Activated CD8-positive, alpha-beta memory T cell treated with anti-CD3 and anti-CD28 coated beads, Interleukin-2, amount 10 ng/mL, durations not matched to agents 7 days and 5 days (primary cell): ENCODE measurements at places on chromosomes 1 and 21. TPM values are rescaled to one million over a fixed set of nuclear protein-coding genes. Genes with fewer than 3 reads are reported as not detected.

DNA sequence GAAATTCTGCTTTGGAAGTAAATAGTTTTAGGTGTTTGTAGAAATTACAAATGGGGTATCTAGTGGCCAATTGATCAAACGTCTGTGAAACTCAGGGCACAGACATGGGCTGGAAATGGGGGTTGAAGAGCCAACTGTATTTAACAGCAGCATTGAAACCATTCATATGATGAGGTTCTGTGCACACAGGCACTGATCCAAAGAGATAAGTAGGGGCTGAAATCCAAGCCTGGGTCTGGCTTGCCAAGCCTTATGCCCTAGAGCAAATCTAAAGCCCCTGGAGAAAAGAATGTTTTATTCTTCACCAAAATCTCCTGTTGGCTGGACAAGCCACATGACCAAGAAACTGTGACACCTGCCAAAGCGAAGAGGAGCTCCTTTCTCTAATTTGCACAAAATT is 67.6 kb upstream of the ST6GALNAC5 start:
- no peak for DNase-seq

- DNase-seq = no peak
Observed at GRCh38 chr1:60872426-60873054, 209.8 kb upstream of the NFIA start.

DNA sequence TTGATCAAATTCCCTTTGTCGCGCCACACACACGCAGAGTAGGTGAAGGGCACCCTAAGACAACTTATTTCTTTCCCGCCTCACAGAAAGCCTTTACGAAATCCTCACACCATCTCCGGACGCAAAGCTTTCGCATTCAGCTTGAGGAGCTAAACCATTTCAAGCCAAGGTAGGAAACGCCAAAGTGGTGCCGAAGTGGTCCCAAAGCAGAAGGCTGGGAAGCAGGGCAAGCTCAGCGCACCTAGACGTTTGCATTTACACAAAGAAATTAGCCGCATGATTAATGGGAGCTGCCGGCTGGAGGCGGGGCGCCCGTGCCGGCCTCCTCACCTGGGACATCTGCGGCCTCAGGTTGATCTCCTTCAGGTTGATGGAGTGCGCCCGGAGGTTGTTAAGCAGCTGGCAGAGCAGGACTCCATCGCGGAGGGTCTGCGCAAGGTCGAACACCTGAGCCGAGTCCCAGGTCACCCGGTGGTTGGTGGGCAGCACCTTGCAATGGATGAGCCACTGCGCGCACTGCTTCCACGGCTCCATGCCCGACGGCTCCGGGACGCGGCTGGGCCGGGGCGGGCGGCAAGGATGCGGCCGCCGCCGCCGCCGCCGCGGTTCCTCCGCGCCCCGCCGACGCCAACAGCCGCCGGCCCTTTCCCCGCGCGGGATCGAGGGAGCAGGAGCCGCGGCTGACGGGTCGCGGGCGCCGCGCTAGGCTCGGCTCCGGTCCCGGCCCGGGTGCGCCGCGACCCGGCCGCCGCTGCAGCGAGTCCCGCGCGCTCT is 457 bp downstream of the VAV3 start:
- peak; percentile 49 for DNase-seq

GRCh38 chr1:24155011-24155782 is 12.3 kb upstream of the IL22RA1 start:
- no peak for DNase-seq

DNA sequence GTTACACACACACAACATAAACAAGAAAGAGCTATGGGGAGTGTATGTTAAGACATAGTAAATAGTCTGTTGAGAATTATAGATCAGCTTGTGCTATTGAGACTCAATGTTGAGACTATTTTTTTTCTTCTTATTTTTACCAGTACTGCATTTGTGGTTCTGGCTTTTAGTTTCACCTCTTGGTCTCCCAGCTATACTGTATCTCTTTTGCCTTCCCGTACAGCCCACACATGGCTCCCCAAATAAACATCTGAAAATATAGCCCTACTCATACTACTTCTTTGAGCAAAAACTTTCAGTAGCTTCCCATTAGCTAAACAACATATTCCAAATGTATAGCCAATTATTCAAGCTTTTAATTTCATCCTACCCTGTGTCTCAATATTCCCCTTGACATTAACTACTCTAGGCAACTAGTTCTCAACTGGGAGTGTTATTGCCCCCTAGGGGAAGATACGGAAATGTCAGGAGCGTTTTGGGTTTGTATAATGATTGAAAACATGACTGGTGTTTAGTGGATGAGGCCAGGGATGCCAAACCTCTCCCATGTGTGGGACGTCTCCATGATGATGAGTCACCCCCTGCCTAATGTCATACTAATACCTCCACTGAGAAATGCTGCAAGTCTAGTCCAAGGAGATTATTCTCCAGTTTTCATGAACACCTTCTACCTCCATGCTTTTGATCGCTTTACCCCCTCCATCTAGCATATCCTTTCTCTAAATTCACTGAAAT is 6.8 kb downstream of the RPE65 start:
- DNase-seq = no peak

GRCh38 chr21:38774152-38774551 is 31.6 kb upstream of the ETS2 start:
- no peak for DNase-seq

GRCh38 chr21:32921632-32922230 is 104.0 kb upstream of the OLIG2 start:
- DNase-seq = no peak

- DNase-seq = no peak
Observed at GRCh38 chr1:165137551-165138316, 218.8 kb downstream of the LMX1A start.

GRCh38 chr1:177270863-177271262 is 100.1 kb downstream of the BRINP2 start:
- no peak for DNase-seq

- DNase-seq = no peak
Observed at GRCh38 chr1:242788771-242789170, 264.3 kb upstream of the PLD5 start.

DNA sequence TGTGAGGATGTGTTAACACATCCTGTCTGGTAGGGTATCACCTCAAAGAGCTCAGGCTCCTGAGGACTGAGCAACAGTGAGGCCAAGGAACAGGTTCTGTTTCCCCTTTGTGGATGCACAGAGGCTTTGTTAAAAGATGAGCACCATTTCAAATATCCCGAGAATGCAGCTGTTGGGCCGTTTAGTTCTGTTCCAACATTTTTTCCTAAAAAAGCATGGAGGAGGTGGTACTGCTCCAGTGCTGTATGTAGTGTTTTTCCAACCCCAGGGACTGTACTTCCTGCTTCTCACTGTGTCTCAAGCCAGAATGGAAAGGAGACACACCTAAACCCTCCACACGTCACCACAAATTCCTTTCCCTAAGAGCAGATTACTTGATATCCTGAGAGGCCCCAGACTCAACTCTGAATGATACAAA is 53.8 kb upstream of the BCL10 start:
- no peak for DNase-seq

The SLC1A7 gene
- not detected for total RNA-seq

The EVA1C gene
- 4.5 TPM for total RNA-seq

The MFSD2A gene
- 2.9 TPM for total RNA-seq
